ENCODE measurements at places on chromosomes 6 and 20.

DNA sequence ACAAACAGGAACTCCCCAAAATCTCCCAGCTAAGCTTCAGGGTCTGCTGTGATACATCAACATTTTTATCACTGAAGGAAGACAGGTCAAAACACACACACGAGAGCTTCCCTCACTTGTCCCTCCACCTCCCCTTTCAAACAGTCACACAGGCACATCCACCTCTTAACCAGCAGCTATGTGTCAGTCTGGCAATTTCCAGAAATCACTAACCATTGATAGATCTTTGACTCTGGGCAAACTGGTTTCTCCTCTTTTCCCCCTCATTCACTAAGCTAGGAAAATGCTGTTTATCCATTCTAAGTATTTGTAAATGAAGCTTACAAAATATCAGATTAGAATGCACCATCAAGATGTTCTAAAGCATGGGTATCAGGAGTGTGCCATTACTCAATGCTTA, 87.8 kb downstream of the DCDC2 start:
- DNase-seq: no peak

DNA sequence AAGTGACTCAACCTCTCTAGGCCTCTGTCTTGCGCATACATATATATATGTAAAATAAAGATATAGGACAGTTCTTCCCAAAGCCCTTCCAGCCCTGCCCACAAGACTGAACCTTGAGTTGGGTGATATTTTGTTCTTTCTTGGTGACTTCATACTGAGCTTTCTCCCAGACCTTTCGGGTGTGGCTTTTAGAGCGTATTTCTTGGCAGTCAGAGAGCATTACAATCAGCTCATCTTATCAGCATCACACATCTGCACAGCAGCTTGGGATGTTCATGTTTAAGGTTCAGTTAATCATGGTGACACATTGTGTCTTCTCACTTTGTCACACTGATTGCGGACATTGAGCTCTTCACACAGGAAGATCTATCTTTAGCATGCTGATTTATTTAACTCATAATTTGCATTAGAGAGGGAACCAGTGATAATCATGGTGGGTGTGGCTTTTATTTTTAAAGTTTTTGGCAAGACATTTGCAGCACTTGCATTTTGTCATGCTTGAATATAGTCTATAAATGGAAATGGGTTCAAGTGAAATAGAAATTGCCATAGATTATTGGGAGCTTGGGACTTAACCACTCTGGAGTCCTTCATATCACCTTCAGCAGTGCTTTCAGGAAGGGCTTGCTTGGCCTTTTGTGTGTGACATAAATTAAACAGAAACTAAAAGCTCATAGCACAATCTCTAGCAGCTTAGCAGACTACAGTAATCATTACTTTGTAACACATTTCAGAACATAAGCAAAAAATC, 8.3 kb downstream of the KIF3B start:
- peak; percentile 64 for DNase-seq

- DNase-seq: no peak
Observed at GRCh38 chr6:159976686-159977254, 7.9 kb downstream of the IGF2R start.

DNA sequence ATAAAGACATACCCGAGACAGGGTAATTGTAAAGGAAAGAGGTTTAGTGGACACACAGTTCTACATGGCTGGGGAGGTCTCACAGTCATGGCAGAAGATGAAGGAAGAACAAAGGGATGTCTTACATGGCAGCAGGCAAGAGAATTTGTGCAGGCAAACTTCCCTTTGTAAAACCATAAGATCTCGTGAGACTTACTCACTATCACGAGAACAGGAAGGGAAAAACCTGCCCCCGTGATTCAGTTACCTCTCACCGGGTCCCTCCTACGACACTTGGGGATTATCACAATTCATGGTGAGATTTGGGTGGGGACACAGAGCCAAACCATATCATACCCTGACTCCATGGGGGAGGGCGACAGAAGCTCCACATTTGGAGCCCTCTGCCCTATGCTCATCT, 7.4 kb upstream of the VAPB start:
- no peak for DNase-seq

GRCh38 chr6:5028921-5029320, 25.1 kb upstream of the RPP40 start:
- DNase-seq: no peak

DNA sequence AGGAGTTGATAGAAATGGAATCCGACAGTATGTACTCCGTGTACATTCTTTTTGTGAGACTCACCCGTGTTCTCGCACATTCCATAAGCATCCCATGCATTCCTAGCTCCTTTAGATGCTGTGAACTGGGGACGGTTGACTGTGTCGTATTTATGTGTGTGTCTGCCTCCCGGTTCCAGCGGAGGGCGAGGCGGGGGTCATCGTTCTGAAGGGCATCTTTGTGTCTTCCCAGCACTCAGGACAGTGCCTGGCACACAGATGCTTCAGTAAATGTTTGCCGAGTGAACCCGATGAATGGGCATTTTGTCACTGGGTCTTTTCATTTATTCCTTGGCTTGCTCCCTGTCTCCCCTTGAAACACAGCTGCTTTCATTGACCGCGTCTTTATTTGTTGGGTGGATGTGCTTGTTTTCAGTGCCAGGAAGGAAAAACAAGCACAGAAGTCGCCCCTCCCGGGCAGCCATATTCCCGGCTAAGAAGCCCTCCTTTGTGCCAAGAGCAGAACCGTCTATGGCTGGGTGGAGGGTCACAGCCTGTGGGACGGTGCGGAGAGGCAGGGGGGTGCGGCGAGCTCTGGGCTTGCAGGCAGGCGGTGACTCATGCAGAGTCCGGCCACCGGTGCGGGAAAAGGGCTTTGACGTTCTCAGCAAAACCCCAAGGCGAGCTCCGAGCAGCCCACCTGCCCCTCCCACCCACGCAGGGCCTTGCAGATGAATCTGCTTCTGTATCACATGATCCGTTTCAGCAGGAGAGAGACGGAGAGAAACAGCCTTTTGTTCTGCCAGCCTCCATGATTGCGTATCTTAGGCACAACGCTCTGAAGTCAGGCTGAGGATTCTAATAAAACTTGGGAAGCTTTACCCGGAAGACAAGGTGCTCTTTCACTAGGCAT, 11.2 kb upstream of the PSMG4 start:
- DNase-seq: no peak

DNA sequence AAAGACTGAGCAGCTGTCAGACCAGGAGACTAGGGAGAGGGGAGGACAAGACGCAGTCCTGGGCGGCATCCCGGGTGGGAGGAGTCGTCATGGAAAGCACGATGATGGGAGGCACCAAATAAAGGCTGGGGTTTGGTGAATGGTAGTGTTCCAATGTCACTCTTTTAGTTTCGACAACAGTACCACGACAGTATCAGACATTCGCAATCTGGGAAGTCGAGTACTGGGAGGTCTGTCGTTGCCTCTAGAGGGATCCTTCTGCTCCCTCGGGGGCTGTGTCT, 32.1 kb downstream of the PSMG4 start:
- DNase-seq: no peak

- DNase-seq: no peak
Observed at GRCh38 chr6:81547149-81547548, 205.3 kb downstream of the TENT5A start.

DNA sequence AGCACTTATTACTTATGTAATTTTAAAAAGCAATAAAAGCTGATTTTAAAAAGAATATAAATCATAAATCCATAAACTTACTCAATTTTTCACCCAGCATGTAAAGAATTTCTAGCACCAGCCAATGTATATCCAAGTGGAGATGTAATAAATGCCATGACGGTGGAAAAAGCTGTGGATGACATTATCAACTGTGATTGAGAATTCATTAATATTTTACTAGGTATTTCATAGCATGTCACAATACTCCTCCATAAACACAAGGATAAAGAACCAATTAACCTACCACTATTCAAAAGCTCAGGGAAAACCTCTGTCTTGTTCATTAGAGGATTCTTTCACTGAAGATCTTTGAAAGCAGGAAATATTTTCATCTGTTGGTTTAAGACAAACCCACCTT, 13.2 kb downstream of the MMS22L start:
- no peak for DNase-seq

DNA sequence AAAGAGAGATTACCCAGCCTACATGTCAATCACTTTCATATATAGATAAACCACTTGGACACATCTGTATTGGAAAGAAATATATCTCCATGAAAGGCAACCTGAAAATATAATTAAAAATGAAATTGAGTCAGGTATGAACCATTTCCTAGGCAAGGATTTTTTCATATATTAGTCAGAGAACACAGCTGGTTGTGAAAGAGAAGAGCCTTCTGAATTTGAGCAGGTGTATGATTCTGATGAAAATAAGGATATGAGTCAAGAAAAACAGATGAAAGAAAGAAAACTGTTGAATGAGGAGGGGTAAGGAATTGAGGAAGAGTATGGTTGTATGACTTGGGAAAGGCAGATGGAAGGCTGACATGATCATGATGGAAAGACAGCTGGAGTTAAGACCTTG, 441.1 kb downstream of the HAO1 start:
- DNase-seq: no peak

- DNase-seq: no peak
Observed at GRCh38 chr20:7147220-7147601, 379.7 kb downstream of the BMP2 start.

DNA sequence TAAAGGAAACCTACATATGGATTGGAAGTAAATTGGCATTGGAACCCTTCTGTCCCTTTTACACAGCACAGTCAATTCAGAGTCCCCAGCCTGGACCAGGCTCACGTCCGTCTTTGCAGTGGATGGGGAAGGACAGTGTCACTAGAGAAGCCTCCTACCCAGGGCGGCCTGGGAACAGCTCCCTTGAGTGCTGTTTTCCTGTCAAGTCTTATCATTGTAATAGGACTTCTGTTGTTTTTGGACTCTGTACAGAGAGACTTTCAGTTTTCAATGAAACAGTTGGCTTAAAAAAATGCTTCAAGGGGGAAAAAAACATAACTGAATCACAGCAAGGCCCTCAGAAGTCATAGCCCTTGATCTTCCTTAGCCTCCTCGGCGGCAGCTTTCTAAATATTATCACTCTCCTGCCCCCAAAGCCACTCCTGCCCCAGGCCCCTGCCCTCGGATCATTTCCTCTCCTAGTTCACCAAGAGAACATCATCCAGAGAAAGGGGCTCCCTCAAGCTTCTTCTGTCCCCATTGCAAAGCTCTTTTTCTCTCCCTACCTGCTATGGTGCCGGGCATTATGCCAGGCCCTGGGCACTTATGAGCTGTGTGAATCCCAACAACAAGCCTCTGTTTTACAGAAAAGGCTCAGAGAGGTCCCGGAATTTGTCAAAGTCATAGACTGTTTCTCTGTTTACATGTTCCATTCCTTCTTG, 37.8 kb upstream of the CNKSR3 start:
- no peak for DNase-seq

DNA sequence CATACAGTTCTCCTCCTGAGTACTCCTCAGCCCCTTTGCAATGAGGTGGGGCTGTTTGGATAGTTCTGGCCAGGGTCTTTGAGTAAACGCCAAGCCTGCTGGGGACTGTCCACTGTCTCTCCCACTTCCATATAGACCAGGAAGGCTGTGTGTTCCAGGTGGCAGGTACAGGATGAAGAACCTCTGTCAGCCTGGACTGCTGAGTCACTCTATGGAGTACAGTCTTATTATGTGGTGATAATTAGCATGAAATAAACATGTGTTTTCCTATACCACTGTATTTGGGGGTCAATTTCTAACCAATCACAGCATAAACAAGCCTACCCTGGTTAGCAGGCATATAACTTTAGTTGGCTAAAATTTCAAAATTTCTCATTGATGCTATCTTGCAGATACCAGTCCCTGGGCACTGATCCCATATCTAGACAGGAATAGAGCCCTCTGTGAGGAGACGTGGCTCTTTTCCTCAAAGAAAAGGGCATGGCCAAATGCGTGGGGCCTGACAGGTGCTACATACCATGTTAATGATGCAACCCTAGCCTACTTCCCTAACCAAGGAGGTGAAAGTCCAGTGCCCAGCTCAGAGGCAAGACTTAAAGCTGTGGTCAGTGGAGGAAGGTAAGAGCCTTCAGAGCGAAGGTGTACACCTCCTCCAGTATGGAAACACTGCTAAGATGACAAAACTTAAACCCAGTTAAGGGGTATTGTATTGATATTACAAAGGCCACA, 4.5 kb upstream of the ALDH8A1 start:
- DNase-seq: no peak

- DNase-seq: no peak
Observed at GRCh38 chr6:92979281-92979680, 440.1 kb downstream of the EPHA7 start.

All from CD4-positive, alpha-beta T cell treated with Interleukin-1 beta for 1 hour (primary cell).